ENCODE measurements at places on chromosomes 1 and 21.

GRCh38 chr1:171623651-171624331 is 1.7 kb downstream of the MYOCOS start:
- DNase-seq, result no peak

DNA sequence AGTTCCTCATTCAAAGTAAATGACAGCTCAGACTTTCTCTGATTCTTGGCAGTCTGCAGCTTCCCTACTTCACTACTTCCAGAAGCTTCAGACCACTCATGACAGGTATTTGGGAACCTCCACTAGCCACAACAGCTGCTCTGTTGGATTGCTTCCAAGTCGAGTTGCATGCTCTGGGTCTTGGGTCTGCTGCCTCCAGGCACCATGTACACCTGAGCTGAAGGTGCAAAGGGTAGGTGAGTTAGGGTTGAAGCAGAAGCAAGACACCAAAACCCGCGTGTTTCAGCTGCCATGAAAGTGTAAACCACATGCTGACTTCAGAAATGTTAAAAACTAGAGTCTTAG is 62.7 kb downstream of the ZNF684 start:
- DNase-seq, result no peak

DNA sequence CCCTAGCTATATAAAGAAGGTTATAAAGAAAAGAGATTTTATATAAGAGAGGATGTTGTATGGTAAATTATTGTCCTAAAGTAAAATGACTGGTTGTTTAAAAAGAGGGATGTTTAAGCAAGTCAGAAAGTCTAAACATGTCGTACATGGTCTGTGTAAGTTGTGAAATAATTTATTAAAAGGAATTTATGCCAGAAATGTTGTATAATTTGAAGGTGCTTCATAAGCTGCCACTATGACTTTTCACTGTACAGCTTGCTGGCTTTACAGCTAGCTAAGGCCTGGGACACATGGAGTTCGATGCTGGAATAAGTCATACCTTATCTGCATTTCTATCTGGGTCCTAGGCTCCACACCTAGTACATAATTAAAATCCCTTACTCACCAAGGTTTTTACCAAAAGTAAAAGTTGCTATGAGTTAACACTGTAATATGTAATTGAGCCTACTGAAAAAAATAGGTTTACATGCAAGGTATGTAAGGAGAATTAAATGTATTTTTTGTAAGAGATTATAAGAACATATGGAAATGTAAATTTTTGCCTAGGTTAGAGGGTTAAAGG is 59.0 kb upstream of the EDEM3 start:
- DNase-seq, result no peak

DNA sequence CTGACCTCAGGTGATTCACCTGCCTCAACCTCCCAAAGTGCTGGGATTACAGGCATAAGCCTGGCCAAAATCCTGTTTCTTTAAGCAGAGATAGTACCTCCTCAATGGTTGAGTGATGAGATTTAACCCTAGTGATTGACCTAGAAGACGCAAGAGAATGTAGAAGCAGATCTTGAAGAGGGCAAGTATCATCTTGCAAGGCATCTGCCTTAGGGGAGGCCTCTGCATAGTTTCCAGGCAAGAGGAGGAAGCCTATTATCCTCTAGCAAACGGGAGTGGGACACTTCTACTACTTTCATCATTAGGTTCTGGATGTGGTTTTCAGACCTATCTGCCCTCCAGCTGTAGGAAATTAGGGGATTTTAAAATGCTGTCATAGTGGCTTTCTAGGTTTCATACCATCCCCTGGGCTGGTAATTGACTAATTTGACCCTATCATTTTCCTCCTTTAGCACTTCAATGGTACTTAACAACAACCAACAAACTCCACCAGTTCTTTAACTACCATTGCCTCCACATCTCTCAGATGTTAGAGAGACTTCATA is 10.0 kb upstream of the TRIM62 start:
- DNase-seq, result no peak

GRCh38 chr21:20452935-20453334 is 545.3 kb upstream of the NCAM2 start:
- no peak for DNase-seq

GRCh38 chr1:44903011-44903680 is 60.1 kb upstream of the PTCH2 start:
- DNase-seq, result no peak

Data from left ventricle myocardium inferior (tissue), 1 donor.